ENCODE measurements at places on chromosomes 11 and 22.

- DNase-seq, result no peak
These were observed 61.1 kb upstream of the TNRC6B start for GRCh38 chr22:40116496-40117200.

DNA sequence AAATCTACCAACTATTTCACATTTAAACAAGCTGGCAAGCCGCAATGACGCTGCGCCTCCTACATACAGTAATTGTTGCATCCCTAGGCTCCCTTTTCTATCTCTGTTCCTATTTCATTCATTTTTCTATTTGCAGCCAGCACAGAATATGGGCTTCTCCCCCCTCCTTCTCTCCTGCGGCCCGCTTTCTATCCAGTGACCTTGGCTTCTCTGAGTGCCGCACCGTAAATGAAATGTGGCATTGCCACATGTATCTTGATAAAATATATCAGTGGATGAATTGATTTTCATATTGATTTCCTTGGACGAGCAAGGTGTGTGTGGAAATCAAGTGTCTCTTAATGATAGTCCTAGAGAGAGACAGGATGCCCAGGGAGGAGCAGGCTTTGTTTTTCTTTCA, 70.2 kb downstream of the ZBTB16 start:
- DNase-seq, result no peak

DNA sequence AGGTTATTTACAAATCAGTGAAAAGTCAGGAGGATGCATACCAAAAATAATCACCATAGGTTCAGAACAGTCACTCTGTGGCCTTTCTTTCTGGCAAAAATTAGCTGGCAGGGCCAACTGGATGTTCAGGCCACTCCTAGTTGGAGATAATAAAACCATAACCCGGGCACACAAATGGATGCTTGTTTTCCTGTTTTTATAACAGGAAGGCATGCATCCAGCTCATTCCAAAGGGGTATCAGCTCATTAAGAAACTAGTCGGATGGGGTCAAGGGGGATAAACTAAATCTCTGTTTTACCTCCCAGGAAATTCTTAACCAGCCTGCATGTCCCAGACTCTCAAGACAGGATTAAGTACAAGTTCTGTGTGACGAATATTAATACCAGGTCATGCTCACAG, 81.0 kb downstream of the FBXO7 start:
- DNase-seq, result no peak

DNA sequence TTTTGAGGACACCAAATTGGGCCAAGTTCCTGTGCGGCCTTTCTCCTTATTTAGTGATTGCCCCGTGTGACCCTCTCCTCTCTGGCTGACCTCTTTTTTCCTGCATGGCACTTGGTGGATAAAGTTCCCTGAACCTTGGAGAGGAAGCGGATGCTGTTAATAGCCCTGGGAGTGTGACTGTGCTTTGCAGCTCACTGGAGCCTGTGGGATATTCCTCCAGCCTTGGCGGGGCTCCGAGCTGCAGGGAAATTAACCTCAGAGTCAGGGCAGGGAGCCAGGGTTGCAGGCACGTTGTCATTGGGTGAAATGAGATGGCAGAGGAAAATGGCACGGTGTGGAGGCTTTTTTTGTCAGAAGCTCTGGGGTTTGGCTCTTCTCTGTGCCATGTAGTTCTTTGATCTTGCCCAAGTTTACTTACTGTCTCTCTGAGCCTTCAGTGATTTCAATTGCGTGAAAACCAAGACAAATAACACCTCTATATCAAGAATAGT, 965 bp downstream of the OR9Q1 start:
- DNase-seq, result no peak

- no peak for DNase-seq
These were observed 111.4 kb downstream of the ATXN10 start for GRCh38 chr22:45783021-45783420.

DNA sequence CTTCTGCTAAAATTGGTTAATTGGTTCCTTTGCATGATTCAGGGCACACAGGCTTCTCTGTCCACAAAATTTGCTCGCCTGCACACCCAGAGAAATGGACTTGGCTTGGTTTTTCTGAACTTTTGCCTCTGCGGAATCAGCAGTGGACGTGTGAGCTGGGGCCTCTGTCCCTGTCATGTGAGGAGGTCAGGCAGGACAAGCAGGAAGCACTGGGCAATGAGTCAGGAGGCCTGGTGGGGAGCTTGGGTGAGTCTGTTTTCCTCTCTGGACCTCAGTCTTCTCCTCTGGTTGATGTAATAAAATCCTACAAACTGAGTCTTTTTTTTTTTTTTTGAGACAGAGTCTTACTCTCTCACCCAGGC, 10.4 kb upstream of the CELSR1 start:
- DNase-seq, result no peak

- DNase-seq, result no peak
These were observed 18.7 kb downstream of the CRELD2 start for GRCh38 chr22:49936973-49937757.

DNA sequence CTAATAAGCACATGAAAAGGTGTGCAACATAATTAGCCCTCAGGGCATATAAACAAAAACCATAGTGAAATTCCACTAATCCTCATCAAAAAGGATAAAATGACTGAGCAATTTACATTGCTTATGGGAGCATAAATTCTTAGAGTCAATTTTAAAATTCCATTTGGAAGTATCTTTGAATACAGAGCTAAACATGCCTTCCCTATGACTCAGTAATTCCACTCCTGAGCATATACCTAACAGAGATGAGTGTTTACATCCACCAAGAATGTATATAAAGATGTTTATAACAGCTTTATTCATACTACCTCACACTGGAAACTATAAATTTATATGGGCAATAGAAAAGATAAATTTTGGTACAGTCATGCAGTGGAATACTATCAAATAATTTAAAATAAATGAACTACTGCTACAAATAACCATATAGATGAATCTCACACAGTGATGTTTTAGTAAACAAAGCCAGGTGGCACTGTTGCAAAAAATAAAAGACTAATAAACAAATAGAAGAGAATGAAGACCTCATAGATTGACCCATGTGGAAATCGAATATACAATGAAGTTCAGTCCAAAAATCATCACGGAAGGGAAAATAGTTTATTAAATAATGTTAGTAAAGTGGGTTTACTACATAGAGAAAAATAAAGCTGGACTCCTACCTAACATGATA, 8.2 kb upstream of the OR2D2 start:
- DNase-seq, result no peak

- DNase-seq, result no peak
These were observed 238.0 kb upstream of the DDI1 start for GRCh38 chr11:103798446-103798845.

DNA sequence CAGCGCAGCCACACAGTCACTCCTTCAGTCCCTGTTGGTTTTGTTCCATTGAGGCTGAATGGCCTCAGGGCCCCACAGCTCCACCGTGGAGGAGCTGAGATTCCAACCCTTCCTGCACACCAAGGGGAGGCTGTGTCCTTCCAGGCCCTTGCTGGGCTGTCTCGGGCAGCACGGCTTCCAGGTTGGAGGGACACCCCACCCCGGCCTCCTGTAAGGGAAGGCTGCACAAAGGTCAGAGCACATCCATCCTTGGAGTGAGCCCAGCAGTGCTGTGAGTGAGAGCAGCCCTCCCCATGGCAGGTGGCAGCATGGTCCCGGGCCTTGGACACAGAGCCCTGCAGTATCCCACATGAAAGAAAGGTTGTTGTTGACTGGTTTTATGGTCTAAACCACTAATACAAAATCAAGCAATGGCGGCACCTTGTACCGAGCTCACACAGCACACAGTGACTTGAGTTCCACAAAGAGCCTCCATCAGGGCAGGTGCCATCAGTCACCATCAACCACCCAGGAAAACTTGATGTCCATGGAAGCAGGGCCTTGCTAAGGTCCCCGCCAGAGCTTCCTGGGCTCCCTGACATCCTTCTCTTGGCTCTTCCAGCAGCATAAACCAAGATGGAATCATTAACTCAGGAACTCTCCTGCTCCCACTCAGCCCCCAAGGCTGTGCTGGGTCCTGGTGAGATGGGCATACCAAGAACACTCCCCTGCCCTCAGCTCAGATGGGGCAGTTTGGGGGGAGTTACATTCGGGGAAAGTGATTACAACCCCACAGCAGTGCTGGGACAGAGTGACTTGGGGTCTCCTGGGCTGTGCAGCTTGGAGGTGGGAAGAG, 1500.4 kb downstream of the TBC1D22A start:
- DNase-seq, result no peak

- no peak for DNase-seq
These were observed 98.6 kb downstream of the FEZ1 start for GRCh38 chr11:125397421-125397820.

DNA sequence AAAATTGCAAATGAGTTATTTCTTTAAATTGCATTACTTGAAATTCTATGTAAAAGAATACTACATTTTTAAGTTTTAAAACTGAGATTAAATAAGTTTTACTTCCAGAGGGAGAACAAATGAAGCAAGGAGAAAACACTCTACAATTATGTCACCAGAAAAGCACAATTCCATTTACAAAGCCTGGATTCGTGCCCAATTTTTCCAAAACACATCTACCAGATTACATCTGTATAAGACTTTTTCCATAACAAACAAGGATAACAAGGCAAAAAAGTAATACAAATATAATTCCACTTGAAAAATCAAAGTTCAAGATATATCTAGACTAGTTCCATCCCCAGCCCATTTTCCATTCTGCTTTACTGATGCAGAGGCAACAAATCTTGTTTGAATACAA, 40.5 kb downstream of the MTMR2 start:
- no peak for DNase-seq
